ENCODE measurements at places on chromosomes 4 and X. TPM values are rescaled to one million over a fixed set of nuclear protein-coding genes. Genes with fewer than 3 reads are reported as not detected.

DNA sequence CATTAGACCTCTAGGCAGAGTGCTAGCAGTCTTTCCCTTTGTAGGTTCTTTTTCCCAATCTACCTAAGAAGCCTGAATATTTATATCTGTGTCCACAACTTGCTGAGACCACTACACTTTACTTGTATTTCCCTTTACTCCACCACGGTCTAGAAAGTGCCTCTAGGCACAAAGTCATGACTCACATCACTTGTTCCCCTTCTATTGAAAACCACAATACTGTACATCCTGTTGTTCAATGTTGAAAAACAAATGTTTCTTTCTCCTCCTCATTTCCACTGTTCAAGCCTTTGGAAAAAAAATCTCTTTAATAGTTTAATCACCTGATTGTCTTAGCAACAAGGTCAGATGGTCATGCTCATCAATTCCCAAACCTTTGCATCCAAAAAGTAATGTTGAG lies 326.7 kb downstream of the GUCY2F start:
- DNase-seq = no peak

Gene CENPI
- total RNA-seq = 20.3 TPM

Gene NCBP2L
- not detected for total RNA-seq

DNA sequence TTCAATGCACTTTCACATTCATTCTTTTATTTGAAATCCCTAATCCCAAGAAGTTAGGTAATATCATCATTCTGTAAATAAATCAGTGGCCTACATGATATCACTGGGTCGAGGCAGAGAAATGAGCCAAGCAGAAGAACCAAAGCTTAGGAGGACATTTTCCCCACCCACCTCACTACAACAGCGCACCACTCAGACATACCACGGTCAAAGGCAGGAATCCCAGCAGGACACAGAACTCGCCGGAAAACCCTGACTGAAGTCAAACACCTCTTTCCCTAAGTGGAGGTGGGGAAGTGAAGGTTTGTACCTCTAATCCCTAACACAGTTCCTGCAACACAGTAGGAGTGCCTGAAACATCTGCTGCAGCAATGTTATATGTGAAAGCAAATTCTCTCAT lies 21.5 kb downstream of the RELL1 start:
- DNase-seq = no peak

Gene GDPD2
- not detected for total RNA-seq

- no peak for DNase-seq
These were observed 32.7 kb upstream of the DAPP1 start for GRCh38 chr4:99783940-99784339.

Gene UNC5C
- total RNA-seq = under 0.01 TPM

Gene SORCS2
- under 0.01 TPM for total RNA-seq

DNA sequence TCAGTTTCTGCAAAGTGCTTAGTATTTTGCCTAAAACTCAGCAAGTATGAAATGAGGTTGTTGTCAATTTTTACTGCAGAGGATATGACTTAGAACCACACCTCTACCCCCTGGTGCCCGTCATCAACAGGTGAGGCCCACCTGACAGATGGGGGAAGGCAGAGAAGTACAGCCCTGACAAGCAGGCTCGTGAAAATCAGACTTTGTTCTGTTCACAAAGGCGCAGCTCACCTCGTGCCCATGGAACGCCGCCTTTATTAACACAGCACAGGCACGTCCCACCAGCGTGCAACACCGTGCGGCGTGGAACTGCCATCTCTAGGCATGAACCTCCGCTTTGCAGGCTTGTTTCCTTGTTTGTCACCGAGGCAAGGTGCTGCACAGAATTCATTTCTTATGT lies 13.3 kb downstream of the CYP4V2 start:
- no peak for DNase-seq

- DNase-seq = no peak
These were observed 534.7 kb downstream of the KCNIP4 start for GRCh38 chr4:21413807-21414370.

Gene FAM184B
- not detected for total RNA-seq

Gene MAGEC3
- not detected for total RNA-seq

DNA sequence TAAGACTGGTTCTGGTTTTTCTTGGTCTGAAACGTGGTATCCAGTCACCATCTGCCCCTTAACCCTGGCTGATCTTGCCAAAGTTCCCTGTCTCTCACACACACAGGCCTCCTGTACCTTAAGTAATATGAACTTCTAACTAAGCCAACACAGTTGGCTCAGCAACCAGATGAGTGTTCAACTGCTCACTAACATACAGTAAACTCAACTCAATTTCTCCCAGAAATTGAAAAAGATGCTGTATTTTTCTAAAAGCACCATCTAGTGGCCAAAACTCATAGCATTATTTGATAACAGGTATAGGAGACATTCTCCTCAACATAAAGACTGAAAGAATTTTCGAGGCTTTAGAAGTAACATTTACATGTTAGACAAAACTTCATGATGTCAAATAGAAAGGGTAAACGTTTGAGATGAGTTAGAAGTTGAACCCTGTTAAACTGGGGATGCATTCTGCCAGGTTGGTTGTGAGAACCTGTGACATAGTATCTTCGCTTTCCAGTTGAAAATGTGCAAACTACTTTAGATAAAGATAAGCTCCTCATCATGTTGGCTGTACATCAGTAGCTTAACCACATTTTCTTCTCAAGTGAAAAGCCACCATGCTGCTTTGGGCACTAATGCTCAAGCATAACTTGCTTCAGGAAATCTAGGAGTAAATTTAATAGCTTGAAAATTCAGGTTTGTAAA lies 31.2 kb downstream of the CCNI start:
- DNase-seq = peak; percentile 64

Gene CLGN
- total RNA-seq = 1.6 TPM

- no peak for DNase-seq
These were observed 217.3 kb downstream of the DKK2 start for GRCh38 chr4:106818764-106819163.

DNA sequence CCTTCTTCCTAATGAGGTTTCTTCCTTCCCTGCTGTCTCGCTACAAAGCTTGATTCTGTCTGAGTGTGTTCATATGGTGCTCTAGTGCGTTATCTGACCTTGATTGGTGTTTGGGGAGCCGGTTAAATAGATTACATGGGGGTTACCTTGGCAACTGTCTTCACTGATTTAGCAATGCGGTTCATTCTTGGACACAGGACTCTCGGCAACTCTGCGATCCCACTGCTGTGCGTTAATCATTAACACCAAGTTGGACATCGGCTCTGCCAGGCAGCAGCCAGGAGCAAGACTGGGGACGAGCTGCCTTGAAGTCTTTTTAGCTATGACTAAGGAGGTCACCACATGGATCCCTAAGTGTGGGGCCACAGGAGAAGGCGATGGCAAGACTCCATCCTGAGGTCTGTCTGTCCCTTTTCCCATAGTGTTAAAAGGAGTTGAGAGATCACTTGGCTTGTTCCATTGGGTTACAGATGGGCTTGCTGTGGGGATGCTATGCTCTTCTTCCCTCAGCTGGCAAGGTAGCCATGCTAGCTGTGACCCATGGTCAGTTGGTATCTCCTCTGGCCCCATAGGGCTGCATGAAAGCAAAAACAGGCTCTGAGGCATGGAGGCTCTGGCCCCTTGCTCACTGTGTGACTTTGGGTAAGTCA lies 93.4 kb upstream of the MAMLD1 start:
- DNase-seq = no peak

Gene MAGEA8
- not detected for total RNA-seq

- no peak for DNase-seq
These were observed 958.1 kb upstream of the GRID2 start for GRCh38 chr4:91345632-91346031.

GRCh38 chr4:181018913-181019312 lies 1224.3 kb upstream of the TENM3 start:
- no peak for DNase-seq

Gene DGKK
- not detected for total RNA-seq

DNA sequence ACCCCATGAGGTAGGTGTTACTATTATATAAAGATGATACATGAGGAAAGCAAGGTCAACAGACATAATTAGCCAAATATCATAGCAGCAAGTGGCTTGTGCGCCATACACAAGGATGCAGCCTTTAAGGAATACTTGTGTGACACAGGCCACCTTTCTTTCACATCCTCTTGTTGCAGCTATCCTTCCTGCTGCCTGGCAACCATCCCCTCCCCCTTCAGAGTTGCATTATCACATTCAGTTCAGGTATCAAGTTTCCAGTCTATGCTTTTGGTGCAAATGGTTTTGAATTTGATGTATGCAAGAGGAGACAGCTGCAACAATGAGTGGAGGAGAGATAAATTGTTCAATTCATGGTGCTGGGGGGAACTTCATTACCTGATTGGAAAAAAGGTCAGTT lies 6.4 kb downstream of the ZCCHC18 start:
- no peak for DNase-seq

GRCh38 chr4:163415668-163416067 lies 57.9 kb downstream of the TKTL2 start:
- DNase-seq = no peak

Gene NLGN4X
- 0.86 TPM for total RNA-seq

GRCh38 chr4:123649250-123649644 lies 252.7 kb downstream of the SPRY1 start:
- no peak for DNase-seq

DNA sequence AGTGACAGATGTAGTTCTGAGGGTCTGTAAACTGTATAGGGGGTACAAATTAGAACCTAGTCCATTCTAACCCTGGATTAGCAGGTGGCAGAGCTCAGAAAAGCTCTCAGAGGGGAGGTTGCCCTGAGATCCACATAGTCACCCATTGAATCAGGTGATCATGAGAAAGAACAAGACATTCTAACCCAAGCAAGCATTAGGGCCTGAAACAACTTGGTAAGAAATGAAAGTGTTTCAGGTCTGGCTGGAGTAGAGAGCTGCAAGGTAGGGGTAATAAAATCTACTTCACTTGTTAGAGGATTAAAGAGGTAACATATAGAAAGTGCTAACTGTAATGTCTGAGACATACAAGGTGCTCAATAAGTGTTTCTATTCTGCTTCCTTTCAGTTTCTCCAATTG lies 8.8 kb upstream of the BMP2K start:
- DNase-seq = no peak

GRCh38 chr4:127506283-127506682 lies 126.5 kb upstream of the INTU start:
- no peak for DNase-seq

Gene POU4F2
- total RNA-seq = not detected

- no peak for DNase-seq
These were observed 2.2 kb upstream of the C4orf36 start for GRCh38 chr4:86894455-86894854.

Gene ANK2
- total RNA-seq = 23.2 TPM

Gene ART3
- not detected for total RNA-seq

DNA sequence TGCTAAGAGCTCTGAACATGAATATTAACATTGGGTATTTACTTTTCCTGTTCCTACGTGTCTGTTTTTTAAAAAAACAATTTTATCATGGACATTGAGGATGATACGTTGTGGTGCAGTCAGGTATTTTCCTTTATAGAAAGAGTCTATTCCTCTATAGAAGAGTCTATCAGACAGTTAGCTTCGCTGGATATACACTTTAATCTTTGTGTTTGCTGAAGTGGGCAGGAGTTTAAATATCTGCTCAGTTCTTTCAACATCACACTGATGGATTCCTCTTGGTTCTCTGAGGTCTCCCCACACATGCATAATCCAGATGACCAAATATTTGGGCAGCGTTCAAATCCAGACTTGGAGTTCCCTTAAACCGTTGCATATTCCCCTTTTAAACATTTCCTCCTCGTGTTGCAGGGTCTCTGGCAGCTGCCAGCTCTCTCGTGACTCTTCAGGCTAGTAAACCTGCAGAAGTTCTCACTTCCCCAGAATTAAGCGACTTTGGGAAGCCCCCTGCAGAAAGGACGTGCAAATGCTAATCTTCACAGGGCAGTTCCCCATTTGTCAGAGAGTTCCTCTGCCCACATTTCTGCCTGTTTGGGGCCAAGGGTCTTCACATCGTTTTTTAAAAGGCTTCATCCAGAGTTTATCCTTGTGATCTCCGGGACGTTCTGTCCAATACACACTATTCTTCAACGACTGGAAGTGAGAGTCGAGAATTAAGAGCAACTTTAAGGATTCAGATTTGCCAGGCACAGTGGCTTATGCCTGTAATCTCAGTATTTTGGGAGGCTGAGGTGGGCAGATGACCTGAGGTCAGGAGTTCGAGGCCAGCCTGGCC lies 20.5 kb upstream of the DHRSX start:
- DNase-seq = no peak

DNA sequence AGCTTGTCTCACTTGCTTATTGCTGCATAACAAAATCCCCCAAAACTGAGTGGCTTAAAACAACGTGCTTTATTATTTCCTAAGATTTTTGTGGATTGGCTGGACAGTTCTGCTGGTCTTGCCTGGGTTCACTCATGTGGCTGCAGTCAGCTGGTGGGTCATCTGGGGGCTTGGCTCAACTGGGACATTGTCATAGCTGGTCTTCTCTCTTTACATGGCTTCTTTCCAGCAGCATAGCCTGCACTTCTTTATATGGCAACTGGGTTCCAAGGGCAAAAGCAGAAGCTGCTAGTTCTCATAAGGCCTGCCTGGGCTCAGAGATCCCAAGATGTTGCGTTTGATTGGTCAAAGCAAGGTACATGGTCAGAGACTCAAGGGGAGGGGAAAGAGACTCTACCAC lies 33.7 kb upstream of the STAG2 start:
- DNase-seq = no peak

DNA sequence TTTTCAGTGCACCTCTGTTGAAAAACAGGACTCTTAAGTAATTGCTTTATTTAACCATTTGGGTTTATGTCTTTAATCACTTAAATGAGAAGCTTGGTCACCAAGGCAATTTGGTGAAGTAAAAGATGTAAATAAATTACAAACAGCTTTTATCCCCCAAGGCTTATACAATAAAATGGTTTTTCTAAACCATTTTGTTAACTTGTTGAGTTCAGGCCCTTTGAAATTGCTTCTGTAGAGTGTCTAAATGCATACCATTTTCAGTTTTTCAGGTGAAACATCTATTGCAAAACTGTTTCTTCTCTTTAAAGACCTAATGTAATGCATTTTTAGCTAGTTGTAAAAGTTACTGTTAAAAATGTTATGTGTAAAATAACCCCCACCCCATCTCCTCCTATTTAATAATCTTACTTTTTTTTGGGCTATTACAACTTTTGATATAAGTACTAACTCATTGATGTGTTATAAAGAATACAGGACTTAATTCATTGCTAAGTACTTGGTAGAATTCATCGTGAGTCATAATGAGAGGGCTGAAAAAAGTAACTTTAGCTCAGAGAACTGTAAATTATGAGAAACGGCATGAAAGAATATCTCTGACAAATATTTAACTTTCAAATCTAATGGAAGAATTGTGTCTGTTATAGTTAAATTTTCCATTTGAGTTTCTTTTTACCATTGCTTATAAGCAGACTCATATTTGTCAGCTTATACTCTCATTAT lies 4.5 kb downstream of the RAPGEF2 start:
- no peak for DNase-seq

Data from fibroblast of villous mesenchyme (primary cell).